Muscle of leg (tissue), 16 donors: ENCODE measurements at places on chromosomes 7 and 10. TPM values are rescaled to one million over a fixed set of nuclear protein-coding genes. Genes with fewer than 3 reads are reported as not detected.
A peak's percentile ranks its signal among the peaks of the same experiment; 100 is the strongest.

GRCh38 chr7:2527505-2528467, 8.2 kb downstream of the LFNG start:
- H3K27ac ChIP-seq = no peak overlapping the region
- peaks cover 8% of the 10 kb centered on the region for H3K27me3 ChIP-seq
- H3K4me1 ChIP-seq = peaks cover 74% of the 10 kb centered on the region
- no peak overlapping the region for H3K4me3 ChIP-seq
- H3K36me3 ChIP-seq = peaks cover 50% of the 10 kb centered on the region

SPDYE5 gene
- total RNA-seq = 0.04 TPM

DNA sequence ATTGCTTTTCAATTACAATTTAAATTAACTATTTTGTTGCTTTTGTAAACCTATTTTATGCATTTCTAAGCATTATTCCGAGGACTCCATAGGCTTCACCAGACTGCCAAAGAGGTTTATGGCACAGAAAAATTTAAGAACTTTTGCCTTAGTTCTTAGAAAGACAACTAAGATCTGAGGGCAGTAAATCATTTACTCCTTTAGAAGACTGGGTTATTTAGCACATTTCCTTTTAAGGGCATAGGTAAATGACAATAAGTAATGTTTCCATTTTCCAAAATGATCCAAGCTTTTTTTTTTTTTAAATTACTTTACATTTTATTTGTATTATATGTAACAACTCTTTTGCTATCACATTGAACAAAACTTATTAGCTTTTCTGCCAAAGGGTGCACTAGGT, 15.0 kb upstream of the STEAP4 start:
- no peaks in the 10 kb centered on the region for H3K36me3 ChIP-seq
- H3K27me3 ChIP-seq = no peaks in the 10 kb centered on the region
- H3K4me3 ChIP-seq = no peak overlapping the region
- no peaks in the 10 kb centered on the region for H3K4me1 ChIP-seq
- H3K27ac ChIP-seq = no peak overlapping the region

ICA1 gene
- total RNA-seq = 4.7 TPM

- H3K36me3 ChIP-seq = no peaks in the 10 kb centered on the region
- H3K4me3 ChIP-seq = no peak overlapping the region
- H3K27me3 ChIP-seq = no peaks in the 10 kb centered on the region
- no peak overlapping the region for H3K27ac ChIP-seq
- peaks cover 30% of the 10 kb centered on the region for H3K4me1 ChIP-seq
- DNase-seq = no peak
Measured at GRCh38 chr7:47882635-47883034, 65.6 kb downstream of the PKD1L1 start.

GRCh38 chr7:50037086-50037485, 56.0 kb downstream of the ZPBP start:
- H3K36me3 ChIP-seq = no peaks in the 10 kb centered on the region
- H3K27me3 ChIP-seq = no peaks in the 10 kb centered on the region
- DNase-seq = no peak
- H3K4me3 ChIP-seq = no peak overlapping the region

DOCK4 gene
- total RNA-seq = 14.0 TPM

GRCh38 chr10:118792526-118792925, 37.8 kb upstream of the CACUL1 start:
- DNase-seq = peak; percentile 73
- no peaks in the 10 kb centered on the region for H3K27me3 ChIP-seq
- no peaks in the 10 kb centered on the region for H3K36me3 ChIP-seq
- H3K4me3 ChIP-seq = no peak overlapping the region

TEX36 gene
- total RNA-seq = not detected

DNA sequence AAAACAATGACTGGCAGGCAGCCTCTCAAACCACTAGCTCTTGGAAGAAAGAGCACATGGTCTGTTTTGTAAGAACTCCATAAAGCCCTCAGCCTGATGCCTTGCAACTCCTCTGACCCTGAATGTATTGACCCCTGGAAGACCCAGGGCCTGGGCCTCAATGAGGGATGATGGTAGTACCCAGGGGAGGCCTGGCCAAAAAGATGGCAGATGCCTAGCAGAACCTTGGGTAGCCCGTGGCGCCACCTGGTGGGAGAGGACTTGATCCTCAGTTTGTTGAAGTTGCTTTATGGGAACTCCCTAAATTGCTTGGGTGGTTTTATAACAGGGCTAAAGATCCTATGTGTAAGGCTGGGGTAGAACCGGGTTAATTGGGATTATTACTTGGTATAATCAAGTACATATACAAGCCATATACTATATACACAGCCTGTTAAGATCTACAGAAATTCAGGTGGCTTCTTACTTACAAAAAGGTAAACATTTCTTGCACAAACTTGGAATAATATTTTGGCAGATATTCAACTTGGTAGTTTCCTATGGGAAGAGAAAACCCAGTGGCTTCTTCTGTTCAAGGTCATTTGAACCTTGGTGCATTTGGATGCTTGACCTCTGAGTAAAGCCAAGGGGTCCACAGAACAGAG, 95.8 kb upstream of the CACUL1 start:
- no peaks in the 10 kb centered on the region for H3K36me3 ChIP-seq
- H3K4me1 ChIP-seq = no peaks in the 10 kb centered on the region
- no peak overlapping the region for H3K27ac ChIP-seq

- H3K4me3 ChIP-seq = no peak overlapping the region
- H3K4me1 ChIP-seq = peaks cover 5% of the 10 kb centered on the region
- peak; percentile 11 for DNase-seq
- no peak overlapping the region for H3K27ac ChIP-seq
- H3K27me3 ChIP-seq = peaks cover 34% of the 10 kb centered on the region
- no peaks in the 10 kb centered on the region for H3K36me3 ChIP-seq
Measured at GRCh38 chr10:107163076-107163855, 1.2 kb downstream of the SORCS1 start.

- H3K4me1 ChIP-seq = peaks cover 5% of the 10 kb centered on the region
- no peaks in the 10 kb centered on the region for H3K36me3 ChIP-seq
- DNase-seq = no peak
- H3K27ac ChIP-seq = no peak overlapping the region
- no peaks in the 10 kb centered on the region for H3K27me3 ChIP-seq
Measured at GRCh38 chr10:29783201-29783947, 148.6 kb upstream of the SVIL start.

GRCh38 chr7:113209449-113210203, 91.3 kb upstream of the SMIM30 start:
- H3K36me3 ChIP-seq = no peaks in the 10 kb centered on the region
- no peaks in the 10 kb centered on the region for H3K27me3 ChIP-seq
- no peak for DNase-seq
- no peak overlapping the region for H3K27ac ChIP-seq
- H3K4me1 ChIP-seq = no peaks in the 10 kb centered on the region
- no peak overlapping the region for H3K4me3 ChIP-seq

- H3K4me1 ChIP-seq = peaks cover 32% of the 10 kb centered on the region
- H3K36me3 ChIP-seq = no peaks in the 10 kb centered on the region
- DNase-seq = peak; percentile 65
- peaks cover 8% of the 10 kb centered on the region for H3K27me3 ChIP-seq
- H3K4me3 ChIP-seq = no peak overlapping the region
Measured at GRCh38 chr10:14476641-14477407, 146.1 kb upstream of the FRMD4A start.
